ENCODE measurements at places on chromosomes 4 and X.

GRCh38 chr4:1451752-1452122 lies 45.5 kb upstream of the NKX1-1 start:
- DNase-seq = no peak

- DNase-seq = no peak
Measured at GRCh38 chr4:3290889-3291321, 1.9 kb upstream of the RGS12 start.

DNA sequence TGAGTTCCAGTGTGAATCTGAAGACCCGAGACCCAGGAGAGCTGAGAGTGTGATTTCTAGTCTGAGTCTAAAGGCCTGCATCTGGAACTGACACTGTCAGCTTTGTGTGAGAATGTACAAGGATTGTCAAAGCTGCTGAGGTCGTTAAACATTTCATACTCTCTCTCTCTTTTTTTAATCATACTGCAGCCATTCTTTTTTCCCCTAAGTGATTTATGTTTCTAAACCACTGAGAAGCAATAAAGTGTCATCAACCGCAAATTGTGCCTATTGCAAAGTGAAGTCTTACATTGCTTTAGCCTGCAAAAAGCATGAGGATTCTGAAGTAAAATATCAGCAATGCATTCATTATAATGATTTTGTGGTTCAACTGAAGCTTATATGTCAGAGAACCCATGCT lies 106.0 kb downstream of the ASMT start:
- no peak for DNase-seq

DNA sequence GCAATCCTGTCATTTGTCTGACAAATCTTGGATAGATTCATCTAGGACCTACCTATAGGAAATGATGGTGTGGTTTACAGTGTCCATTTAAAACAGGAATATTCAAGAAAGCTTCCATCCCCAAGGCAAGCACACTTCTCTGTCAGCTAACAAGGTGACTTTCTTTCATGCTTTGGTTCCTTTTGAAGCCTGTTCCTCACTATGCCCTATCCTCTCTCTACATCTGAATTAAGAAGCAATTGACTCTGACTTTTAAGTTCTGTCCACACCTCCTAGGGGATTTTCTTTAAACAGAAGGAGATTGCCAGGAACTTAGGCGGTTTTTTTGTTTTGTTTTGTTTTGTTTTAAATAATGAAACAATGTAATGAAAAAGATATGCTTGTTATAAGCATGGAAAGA lies 1181.4 kb upstream of the TENM3 start:
- no peak for DNase-seq

DNA sequence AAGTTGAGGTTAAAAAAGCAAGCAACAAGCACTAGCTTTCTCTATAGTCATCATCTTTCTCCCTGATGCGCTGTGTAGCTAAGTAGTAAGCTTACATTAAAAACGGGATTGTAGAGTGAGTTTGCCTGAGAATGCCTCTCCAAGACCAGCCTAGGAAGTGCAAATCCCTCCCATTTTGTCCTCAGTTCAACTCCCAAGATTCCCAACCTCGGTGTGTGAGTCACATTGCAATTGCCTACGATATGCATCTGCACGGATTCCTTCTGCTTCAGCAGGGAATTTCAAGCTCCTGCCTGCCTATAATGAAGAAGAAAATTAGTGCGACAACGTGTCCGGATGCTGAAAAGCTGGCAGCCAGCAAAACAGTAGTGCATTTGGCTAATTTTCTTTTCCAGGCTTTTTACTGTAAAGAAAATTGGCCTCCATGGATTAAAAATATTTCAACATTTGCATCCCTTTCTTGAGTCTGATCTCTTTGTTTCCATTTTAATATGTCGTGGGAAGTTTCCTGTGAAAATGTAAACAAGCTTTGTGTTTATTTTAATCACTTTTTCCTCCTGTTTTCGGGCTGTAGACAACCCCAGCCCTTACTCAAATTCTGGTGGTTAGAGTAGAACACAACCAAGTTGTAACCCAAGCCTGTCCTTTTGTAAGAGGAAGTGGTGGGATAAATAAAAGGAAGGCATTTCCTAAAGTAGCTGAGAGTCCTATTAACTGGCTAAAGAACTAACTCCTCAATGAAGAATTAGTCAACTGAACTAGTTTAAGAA lies 58.4 kb upstream of the TET2 start:
- DNase-seq = peak; percentile 10

- no peak for DNase-seq
Measured at GRCh38 chr4:136898590-136899248, 633.6 kb downstream of the PCDH18 start.

GRCh38 chrX:110384490-110384889 lies 25.8 kb downstream of the RTL9 start:
- DNase-seq = no peak

DNA sequence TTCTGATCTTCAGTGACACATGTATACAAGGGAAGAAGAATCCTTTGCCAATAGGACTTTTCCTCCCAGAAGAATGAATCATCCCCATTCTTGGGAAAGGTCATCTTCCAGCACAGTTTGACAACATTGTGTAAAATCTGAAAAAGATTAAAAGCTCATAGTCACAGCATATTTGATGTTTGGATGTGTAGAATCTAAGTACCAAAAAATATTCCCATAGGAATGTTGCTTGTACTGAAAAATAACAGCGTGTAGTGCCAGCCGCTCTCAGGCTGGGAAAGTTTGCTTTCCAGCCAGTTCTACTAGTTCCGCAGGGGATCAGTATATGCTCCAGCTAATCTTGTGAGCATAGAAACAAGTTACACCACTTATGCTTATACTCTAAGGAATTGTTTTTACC lies 74.7 kb upstream of the IL13RA1 start:
- no peak for DNase-seq

DNA sequence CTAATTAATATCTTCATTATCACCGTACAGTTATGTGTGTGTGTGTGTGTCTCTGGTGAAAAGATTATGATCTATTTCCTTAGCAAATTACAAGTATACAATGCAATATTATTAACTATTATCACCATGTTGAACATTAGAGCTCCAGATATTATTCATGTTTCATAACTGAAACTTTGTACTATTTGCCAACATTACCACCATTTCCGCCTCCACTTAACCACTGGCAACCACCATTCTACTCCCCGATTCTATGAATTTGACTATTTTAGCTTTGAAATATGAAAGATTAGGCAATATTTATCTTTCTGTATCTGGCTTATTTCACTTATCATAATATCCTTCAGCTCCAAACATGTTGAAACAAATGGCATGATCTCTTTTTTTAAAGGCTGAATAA lies 717.9 kb downstream of the ARAP2 start:
- DNase-seq = no peak
